ENCODE measurements at places on chromosomes 1 and 21.

DNA sequence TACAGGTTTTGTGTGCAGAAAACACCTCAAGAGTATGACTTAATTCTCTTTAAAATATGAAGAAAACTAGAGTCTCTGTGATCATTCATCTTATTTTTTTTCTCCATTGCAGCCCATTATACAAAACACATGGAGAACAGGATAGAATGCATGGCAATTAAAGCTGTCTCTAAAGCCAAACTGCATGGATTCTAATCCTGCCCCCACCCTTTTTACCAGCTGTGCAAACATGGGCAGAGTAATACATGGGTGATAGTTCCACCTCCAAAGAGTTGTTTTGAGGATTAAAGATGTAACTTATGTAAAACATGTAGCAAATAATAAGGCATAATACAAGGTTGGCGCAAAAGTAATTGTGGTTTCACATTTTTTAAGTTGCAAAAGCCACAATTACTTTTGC is 114.4 kb downstream of the CLEC20A start:
- DNase-seq: peak; percentile 5

- DNase-seq: no peak
Measured at GRCh38 chr1:233598891-233599541, 14.9 kb upstream of the KCNK1 start.

DNA sequence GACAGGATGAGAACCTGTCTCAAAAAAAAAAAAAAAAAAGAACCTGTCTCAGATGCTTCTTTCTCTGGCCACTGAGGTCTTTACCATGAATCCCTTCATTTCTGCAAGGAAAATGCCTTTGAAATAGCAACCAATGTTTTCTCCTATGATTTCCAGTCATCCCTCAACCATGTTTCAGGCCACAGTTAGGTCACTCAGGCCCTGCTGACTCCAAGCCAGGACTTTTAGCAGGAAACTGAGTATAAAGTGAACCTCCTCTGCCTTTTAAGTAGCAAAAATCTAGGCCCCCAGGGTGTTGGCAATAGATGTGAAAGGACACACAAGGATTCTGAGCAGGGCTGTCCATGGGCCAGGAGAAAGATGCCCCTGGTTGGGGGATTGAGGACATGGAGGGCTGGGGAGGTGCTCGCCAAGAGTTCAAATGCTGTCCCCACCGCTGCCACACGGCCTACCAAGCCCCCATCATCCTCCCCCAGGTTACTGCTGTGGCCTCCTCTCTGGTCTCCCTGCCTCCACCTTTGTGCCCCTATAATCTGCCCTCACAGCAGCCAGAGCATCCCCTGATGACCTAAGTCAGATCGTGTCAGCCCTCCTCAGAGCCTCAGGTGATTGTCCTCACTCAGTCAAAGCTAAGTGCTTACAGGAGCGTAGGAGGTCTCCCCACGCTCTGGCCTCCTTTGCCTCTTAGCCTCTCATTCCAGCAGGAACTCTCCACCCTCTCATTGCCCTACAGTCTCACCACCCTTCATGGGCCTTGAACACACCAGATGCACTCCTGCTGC is 54.6 kb downstream of the MATN1 start:
- no peak for DNase-seq

GRCh38 chr1:73868810-73869336 is 329.1 kb downstream of the LRRIQ3 start:
- DNase-seq: no peak

DNA sequence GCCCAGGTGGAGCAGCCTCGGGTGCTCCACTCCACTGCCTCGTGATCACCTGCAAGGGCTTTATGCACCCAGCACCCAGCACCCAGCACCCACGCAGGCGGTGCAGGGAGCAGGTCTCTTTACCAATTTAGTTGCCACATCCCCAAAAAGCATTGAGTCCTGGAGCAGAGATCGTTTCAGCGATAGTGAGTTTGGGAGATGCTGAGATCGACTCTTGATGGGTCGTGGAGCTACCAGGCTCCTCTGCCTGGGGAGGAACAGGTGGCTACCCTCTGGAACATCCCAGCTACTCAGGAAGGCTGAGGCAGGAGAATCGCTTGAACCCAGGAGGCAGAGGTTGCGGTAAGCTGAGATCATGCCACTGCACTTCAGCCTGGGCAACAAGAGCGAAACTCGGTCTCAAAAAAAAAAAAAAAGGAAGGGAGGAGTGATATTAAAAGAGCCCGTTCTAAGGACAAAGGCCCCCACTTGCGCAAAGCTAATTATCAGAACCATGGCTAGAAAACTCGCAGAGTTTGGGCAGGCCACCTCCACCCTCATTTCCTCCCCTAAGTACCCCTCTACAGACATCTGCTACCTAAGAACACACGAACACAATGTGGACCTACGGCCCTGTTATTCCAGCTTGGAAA is 106.5 kb upstream of the SLC45A1 start:
- DNase-seq: no peak

- DNase-seq: no peak
Measured at GRCh38 chr1:78447086-78447485, 43.7 kb upstream of the PTGFR start.

GRCh38 chr21:25005388-25005787 is 601.9 kb downstream of the MRPL39 start:
- DNase-seq: no peak

- no peak for DNase-seq
Measured at GRCh38 chr1:40389871-40390560, 16.5 kb downstream of the SMAP2 start.

GRCh38 chr1:93662481-93663207 is 19.0 kb downstream of the BCAR3 start:
- DNase-seq: no peak

DNA sequence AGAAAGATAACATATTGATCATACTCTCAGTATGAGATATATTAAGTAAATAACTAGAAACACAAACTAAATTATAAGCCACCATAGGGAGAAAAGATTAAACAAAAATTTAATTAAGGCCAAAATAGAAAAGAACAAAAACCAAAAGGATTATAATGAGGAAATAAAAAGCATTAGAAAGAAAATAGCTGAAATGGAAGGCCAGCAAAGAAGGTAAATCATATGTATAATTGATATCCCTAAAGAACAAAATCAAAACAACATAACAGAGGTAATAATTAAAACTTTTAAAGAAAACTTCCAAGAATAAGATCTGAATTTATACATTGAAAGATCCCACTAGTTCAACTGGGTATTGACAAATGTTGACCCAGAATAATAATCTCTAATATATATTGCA is 453.0 kb downstream of the LRRIQ3 start:
- DNase-seq: no peak

DNA sequence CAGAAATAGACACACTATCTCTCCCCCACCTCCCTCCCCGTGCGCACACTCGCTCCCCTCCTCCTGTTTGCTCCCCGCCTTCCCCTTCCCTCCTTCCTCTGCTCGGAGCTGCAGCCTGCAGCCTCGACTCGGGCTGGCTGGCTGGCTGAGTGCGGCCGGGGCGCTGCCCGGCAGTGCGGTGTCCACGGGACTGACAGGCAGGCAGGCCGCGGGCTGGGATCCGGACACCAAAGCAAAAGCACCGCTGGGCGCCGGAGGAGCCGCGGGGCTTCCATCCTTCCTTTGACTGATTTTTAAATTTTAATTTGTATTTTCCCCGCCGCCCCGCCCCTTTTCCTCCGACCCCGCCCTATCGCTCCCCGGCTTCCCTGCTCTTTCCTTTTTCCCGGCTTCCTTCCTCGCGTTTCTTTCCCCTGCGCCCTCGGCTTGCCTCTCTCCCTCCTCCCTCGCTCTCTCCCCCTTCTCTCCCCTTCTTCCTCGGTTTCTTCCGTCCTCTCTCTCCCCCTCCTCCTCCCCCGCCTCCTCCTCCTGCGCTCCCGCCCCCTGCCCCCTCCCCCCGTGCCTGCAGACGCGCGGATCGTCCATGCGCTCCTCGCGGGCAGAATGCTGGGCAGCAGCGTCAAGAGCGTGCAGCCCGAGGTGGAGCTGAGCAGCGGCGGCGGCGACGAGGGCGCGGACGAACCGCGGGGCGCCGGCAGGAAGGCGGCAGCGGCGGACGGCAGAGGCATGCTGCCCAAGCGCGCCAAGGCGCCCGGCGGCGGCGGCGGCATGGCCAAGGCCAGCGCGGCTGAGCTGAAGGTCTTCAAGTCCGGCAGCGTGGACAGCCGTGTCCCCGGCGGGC is 109.4 kb downstream of the NAV1 start:
- peak; percentile 68 for DNase-seq

DNA sequence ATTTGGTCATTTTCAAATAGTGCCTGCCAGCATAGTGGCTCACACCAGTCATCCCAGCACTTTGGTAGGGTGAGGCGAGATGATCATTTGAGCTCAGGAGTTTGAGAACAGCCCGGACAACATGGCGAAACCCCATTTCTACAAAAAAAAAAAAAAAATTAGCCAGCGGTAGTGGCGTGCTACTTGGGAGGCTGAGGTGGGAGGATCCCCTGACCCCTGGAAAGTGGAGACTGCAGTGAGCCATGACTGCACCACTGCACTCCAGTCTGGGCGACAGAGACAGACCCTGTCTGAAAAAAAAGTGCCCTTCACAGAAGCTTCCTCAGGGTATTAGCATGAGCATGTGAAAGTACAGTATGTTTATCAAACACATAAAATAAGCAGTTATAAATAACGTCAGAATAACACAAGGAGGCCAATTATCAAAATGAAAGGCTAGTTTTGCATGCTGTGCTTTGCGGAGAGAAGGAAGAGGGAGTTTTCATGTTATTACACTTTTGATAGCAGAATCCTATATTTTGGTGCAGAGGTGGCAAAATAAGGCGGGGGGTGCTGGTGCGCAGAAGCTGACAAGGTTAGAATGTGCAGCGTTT is 781 bp upstream of the METTL13 start:
- no peak for DNase-seq

DNA sequence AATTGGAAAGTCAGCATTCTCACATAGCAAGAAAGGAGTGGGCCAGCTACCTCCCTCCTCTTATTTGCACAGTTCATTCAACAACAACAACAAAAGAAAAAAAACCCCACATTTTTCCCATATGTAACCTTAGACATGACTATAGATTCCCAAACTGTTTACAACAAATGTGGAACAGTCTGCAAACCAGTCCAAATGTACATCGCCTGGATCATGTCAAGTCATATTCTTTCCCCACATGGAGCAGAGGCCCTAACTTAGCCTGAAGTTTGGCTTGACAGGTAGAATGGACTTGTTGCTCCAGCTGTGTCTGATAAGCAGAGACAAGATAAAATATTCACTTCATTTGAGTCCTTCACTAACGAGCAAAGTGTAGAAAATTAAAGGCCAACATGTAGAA is 81.7 kb upstream of the COL24A1 start:
- no peak for DNase-seq

GRCh38 chr1:12480748-12481362 is 137.2 kb downstream of the DHRS3 start:
- no peak for DNase-seq

- DNase-seq: no peak
Measured at GRCh38 chr21:35026617-35027562, 22.2 kb downstream of the RUNX1 start.

DNA sequence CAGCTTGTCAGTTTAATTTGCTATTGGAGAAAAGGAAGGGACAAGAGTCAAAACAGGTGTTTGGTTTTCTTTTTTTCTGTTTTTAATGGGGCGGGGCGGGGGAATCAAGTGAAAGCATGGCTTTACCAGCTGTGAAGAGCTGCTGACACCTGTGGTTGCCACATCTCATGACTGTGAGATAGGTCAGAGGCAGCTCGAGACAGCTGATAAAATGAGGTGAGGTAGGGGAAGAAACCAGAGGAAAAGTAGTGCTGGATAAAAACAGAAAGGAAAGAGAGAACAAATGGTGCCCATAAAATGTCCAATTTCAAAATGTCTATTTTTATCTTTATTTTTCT is 272.3 kb downstream of the NEGR1 start:
- no peak for DNase-seq

DNA sequence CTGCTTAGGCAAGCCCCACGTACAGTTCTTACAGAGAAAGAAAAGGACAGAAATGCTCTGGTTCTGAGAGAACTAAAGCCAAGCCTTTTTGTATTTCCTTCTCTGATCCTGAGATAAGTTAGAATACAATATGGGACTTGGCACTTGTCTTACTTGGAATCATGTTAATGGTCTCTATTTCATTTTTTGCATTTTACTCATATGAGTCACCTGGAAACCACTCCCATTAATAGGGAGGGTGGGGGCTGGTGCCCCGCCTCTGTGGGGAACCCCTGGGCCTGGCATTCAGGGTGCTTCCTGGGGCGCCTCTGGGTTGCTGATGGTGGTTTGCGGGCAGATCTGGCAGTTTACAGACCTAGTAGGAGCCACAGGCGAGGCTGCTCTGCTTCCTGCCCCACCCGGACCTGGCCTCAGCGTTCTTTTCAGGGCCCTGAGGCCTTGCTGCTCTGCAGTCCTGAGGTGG is 26.7 kb downstream of the TSPAN2 start:
- DNase-seq: no peak

DNA sequence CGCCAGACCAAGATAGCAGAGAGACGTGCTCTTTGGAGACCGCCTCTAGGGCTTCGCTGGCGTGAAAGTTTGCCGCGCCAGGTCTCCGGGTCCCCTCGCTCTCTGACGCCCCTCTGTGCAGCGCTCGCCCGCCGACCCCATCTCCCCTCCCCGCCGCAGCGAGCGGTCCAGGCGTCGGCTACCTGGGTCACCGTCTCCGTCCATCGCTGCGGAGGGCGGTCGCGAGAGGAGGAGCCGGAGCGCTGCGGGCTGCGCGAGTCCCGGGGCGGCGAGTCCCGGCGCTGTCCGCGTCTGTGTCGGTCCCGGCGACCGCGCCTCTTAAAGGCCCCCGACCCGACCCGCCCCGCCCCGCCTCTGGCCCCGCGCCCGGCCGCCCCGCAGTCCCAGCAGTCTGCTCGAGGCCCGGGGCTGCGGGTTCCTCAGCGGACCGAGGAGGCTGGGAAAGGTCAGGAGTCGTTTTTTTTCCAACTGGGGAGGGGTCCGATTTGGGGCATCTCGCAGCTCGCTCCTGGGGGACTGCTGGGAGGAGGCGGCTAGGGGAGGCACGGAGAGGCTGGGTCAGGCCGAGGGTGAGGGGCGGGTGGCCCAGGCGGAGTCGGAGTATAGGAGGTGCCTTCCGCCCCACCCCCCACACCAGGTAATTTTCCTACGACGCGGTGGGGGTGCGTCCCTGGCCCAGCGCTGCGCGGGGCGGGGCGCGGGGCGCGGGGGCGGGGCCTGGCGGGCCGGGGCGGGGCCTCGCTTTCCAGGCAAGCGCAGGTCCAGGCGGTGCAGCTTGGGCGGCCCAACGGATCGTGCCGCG is at the start of the genes FBXO2 and FBXO44:
TSS of gene FBXO2 (minus strand) at position 293 of the 802 bp plus-strand sequence. CDS start at position 204, 89 bp downstream.
TSS of gene FBXO44 (plus strand) at position 741 of the 802 bp plus-strand sequence. CDS start 959 bp downstream, outside the sequence.
- no peak for DNase-seq

- DNase-seq: no peak
Measured at GRCh38 chr1:28297826-28298225, 31.0 kb upstream of the MED18 start.

- no peak for DNase-seq
Measured at GRCh38 chr1:175405766-175406165, 213.2 kb upstream of the KIAA0040 start.

DNA sequence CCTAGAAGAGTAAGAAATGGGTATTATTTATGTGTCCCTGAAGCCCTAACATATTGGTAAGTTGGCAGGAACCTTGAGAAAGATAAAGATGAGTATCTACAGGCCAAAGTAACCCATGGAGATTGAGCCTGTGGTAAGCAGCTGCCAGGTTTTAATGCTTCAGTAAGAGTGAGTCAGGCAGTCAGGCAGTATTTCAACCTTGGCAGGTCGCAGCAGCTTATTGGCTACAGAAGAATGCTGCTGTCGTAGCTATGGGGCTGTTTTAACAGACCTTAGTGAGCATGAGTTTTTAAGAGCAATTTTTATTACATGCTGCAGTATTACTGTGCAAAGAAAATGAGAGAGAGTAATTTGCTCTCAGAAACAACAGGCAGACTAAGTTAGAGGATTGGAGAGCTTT is 10.3 kb upstream of the SLC30A10 start:
- DNase-seq: no peak
